CD4-positive, alpha-beta T cell (primary cell): ENCODE measurements at places on chromosomes 1 and 21.

- no peak for DNase-seq
Measured at GRCh38 chr1:16294219-16295212, 57.5 kb upstream of the CPLANE2 start.

DNA sequence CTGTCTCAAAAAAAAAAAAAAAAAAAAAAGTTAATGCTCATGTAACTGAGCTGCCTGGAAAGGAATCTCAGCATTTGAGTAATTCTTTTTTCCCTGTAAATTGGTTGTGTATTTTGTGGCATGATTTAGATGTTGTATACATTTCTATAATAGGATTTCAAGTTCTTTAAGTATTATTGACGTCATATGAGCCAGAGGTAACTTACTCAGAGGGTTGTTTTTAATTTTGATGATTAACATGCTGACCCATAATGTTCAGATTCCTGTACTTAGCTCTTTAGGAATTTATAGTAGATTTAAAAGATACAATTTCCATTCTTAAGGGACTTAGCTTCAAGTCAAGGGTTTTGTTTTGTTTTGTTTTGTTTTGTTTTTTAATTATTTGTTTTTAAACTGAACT, 120.4 kb downstream of the CACHD1 start:
- DNase-seq, result no peak

- no peak for DNase-seq
Measured at GRCh38 chr1:74161497-74161896, 36.5 kb downstream of the LRRIQ3 start.

DNA sequence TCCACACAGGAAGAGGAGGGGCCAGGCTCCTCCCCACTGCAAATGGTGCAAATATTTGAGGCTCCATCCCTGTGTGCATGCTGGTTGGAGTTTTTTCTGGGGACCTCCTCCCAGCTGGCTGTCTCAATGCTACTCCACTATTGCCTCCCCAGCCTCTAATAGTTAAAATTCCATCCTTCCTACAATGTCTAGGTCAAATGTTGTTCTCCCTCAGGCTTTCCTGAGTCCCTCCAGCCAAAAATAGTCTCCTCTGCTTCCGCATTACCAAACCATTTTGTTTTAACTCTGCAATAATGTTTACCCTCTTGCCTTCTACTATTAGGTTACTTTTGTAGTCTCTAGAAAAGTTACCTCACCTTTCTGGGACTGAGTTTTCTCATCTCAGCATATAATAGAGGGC, 29.6 kb upstream of the FMO1 start:
- no peak for DNase-seq

- DNase-seq, result no peak
Measured at GRCh38 chr1:4601941-4602340, 52.5 kb upstream of the AJAP1 start.

DNA sequence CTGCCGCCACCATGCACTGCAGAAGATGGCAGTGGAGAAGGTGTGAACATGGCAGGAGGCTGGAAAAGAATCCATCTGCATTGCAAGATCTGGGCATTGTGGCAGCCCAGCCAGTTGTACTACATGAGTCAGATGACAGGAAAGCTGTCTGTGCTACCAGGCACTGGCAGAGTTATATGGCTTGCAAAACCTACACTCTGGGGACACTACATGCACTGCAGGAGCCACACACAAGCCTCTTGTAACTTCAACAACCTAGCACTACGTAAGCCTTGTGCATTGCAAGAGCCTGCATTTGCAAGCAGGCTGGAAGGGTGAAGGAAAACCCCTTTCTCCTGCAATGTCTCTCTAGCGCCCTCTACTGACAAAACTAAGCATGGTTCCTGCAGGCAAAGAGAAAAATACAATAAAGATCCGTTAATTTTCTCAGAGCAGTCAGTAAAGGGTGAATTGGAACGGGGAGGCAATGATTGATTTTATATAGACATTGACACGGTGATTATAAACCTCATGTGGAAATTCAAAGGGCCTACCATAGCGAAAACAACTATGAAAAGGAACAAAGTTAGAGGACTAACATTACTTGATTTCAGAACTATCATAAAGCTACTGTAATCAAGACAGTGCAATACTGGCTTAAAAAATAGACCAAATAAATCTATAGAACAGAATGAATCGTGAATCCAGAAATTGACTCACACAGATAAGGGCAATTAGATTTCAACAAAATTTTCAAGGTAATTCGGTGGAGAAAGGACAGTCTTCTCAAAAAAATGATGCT, 26.2 kb upstream of the DYNLT5 start:
- peak; percentile 47 for DNase-seq

DNA sequence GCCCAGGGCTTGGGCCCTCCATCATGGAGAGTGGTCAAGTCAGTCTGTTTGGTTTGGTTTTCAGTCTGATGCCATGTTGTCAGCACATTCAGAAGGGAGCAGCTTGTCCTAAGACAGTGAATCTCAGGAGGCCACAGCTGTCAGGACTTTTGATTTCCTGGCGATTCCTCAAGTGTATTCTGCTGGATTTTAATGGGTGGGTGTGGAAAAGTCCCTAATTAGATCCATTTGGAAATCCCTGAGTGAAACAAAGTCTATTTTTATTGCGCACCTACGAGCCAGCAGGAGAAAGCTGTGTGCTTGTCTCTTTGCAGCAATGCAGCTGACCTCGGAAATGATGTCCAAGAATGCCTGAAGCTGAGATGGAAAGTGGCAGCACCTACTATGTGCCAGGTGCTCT, 21.6 kb upstream of the FHAD1 start:
- no peak for DNase-seq

GRCh38 chr1:85188530-85188929, 12.3 kb downstream of the SYDE2 start:
- DNase-seq, result no peak

DNA sequence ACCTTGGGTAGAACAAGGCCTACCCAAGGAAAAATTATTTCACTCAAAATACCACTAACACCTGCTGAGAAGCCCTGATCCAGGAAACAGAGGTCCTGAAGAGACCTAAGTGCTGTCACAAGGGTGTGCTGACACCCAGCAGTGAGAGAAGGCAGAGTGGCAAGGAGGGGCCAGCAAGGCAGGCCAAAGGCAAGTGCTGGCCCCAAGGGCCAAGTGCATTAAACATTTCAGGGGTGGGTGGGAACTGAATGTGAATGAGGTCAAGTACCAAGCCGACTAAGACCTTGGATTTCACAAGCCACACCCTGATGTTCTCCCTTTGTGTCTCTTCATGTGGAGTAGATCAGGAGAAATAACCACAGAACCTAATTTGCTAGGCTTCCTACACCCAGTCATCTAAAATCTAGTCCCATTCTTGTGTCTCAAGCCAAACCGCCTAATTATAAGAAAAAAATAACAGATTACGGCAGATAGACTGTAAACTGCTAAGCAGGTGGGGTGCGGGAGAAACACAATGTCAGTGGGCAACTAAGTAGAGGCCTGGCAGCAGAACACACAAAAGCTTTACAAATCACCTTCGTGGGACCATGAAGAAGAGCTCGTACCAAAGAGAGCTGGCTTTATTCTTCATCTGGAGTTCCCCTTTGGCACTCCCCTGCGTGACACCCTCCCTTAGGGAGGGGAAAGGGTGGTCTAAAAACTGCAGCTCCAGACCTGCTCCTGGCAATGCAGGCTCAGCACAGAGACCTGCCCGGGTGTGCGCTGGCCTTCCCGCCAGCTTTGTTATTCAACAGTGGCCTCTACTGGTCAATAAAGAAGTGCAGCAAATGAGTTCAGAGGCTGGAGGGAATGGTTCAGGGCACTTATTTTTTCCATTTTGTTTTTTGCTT, 8.7 kb downstream of the UBE2G2 start:
- DNase-seq, result peak; percentile 46

GRCh38 chr21:31529406-31529805, 130.1 kb upstream of the SOD1 start:
- DNase-seq, result no peak

DNA sequence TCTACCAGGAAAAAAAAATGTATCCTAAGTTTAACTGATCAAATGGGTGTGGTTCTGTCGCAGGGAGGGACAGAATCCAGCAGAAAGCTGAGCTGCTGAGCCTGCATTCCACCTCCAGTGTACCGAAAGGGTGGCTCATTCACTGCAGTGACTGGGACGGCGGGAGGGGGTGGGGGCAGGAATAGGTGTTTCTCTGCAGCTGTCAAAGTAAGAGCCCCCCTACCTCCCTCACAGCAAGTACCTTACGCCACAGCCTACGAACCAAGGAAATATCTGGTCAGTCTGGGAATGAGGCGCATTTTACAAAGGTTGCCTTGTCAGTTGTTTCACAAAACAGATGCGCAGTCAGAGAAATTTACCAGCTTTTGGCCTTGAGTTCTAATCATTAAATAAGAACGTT, 1.7 kb downstream of the S100B start:
- no peak for DNase-seq

GRCh38 chr1:13775916-13776315, 75.9 kb downstream of the PRDM2 start:
- DNase-seq, result no peak

DNA sequence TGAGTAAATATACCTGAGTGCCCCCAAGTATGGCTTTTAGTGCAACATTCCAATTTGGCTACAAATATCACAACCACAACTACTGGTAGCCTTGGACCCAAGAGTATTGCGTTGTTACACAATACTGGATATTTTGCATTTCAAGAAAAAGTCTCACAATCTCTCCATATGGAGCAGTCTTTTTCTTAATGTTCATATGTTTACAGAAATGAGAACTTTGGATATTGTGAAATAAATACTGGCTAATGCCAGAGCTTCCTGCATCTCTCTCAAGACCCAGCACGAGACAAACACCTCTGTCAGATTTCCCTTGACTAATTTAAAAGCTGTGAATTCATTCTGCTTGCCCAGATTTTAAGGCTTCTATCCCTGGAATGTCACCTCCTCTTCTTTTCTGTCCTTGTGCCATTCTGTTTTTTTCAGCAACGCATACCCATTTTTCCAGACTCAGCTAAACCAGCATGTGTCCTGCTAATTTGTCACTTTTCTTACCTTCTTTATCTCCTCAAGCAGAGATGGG, 136.2 kb upstream of the BACE2 start:
- no peak for DNase-seq

DNA sequence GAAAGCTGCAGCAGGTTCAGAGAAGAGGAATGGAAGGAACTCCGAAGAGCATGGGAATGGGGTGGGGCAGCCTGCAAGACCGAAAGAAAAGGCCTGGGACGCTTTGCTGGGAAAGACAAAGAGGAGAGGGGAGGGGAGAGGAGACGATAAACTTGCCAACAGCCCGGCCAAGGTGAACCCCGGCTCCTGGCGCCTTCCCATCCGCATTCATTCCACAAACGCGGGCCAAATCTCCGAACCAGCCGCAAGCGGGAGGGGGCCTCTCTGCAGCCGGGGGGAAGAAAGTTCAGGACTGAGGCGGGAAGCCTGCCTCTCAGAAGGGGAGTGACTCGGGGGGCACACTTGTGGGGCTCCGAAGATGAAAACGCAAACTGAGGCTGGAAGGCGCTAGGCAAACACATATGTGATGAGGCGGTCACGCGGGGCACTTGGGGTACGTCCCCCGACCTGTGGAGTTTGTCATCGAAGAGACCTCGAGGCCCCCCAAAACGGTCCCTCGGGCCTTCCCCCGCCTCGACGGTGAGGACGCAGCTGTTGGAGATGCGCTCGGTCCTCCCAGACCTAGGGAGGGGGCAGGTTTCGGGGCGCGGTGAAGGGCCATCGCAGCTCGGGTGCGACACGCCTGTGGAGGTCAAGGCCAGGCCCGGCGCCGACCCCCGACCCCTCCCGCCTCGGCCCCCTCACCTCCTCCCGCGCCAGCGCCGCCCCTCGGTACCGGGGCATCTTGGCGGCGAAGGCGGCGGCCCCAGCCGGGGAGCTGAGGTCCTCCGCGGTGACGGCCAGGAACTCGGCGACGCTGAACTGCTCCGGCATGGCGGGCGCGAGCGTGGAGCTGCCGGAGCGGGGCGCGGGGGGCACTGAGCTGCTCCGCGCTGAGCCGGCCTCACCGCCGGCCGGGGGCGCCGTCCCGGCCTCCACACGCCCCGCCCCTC, at the start of gene ASAP3:
TSS of gene ASAP3 (minus strand) at position 859 of the 932 bp plus-strand sequence. CDS start at position 813, 46 bp downstream.
- no peak for DNase-seq

- DNase-seq, result no peak
Measured at GRCh38 chr1:8370046-8370881, 52.4 kb downstream of the SLC45A1 start.

GRCh38 chr1:928825-929661, 5.3 kb downstream of the SAMD11 start:
- DNase-seq, result no peak

GRCh38 chr1:200767321-200767720, 28.6 kb downstream of the CAMSAP2 start:
- DNase-seq, result no peak

DNA sequence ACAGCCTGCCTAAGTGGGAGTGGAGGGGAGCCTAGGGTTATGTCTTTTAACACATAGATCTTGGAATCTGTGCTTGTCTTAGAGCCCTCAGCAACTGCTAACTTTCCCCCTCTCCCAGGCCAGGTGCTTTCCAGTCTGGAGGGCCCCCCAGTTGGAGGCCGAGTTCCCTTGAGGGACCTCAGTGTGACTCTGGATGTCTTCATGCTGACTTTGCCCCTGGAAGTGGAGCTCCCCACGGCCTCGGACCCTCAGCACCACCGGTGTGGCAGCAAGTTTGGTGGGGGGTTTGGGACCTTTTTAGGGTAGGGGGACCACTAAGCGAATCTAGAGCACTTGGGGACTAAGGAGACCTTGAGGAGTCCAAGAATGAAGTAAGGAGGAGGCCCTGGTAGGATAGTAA, 22.9 kb downstream of the HYI start:
- DNase-seq, result no peak

DNA sequence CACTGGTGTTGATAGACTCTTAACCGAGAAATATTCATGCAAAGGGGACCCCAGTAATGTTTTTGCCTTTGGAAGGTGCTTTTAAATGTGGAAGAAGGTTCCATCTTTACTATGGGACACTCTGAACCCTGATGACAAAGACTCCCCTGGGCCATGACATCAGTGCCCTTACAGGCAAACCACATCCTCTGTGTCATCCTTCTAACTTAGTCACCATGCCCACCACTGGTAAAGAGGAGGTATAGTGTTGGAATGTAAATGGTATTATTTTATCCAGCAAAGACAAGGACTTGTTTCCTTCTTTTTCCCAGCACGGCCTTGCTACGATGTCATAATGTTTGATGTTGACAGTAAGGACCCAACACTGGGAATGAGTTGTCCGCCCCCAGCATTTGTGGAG, 12.6 kb downstream of the METTL13 start:
- DNase-seq, result peak; percentile 42

DNA sequence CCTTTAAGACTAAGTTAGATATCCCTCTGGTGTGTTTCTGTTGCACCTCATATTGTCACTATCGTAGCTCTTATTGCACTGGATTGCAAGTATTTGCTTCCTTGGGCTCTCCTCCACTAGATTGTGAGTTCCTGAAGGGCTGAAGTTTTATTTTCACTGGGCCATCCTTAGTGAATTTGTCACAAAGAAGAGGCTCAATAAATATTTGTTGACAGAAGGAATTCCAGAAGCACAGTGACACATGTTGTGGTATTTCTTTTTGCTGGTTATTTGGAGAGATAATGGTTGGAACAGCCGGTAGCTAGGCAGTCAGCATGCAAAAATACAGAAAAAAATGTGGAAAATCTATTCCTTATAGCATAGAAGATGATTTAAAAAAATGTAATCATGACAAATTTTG, 129.9 kb upstream of the ZRANB2 start:
- DNase-seq, result no peak
